T-helper 17 cell (primary cell): ENCODE measurements at places on chromosomes 12 and 14.

DNA sequence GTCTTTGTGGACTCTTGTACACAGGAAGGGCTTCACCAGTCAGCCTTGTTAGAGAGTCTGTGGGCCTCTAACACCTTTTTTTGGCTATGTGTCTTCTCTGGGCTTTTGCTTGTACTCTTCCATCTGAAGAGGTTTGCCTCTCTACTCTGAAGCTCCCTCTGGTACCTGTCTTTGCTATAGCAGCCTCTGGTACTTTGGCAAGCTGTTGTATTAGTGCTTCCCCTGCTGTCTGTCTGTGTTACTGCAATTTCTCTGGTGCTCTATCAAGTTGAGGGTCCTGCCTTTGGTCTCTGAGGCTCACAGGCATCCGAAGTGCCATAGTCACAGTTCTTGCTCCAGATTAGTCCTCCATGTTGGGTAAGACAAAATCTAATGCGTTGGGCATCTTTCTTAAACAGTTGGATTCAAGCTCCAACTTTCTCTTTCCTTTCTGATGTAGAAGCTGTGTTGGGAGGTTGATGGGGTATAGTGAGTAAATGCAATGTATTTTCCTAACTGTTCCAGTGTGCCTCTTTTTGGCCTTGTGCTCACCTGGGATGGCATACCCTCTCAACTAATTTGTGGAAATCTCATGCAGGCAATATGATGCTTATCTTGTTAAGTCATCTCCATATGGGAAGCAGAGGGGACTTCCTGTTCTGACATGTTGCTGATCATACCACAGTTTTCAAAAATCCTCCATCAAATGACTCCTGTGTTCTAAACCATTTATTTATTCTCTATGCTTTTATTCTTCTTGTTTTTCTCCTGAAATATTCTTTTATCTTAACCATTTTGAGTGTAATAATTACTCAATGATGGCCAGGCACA, 88.8 kb downstream of the ATF7IP start:
- H3K27ac ChIP-seq, result peak overlapping the region; percentile 70
- H3K4me3 ChIP-seq, result peak overlapping the region; percentile 63
- no peak for DNase-seq

- H3K36me3 ChIP-seq, result peaks cover 1% of the 10 kb centered on the region
- H3K4me3 ChIP-seq, result no peak overlapping the region
- no peaks in the 10 kb centered on the region for H3K4me1 ChIP-seq
- H3K27ac ChIP-seq, result peak overlapping the region; percentile 54
Measured at GRCh38 chr12:49951411-49952240, 1.1 kb downstream of the AQP2 start.

- no peaks in the 10 kb centered on the region for H3K27me3 ChIP-seq
- no peaks in the 10 kb centered on the region for H3K4me1 ChIP-seq
- no peak for DNase-seq
- H3K27ac ChIP-seq, result no peak overlapping the region
Measured at GRCh38 chr12:58954002-58954401, 33.7 kb upstream of the LRIG3 start.

DNA sequence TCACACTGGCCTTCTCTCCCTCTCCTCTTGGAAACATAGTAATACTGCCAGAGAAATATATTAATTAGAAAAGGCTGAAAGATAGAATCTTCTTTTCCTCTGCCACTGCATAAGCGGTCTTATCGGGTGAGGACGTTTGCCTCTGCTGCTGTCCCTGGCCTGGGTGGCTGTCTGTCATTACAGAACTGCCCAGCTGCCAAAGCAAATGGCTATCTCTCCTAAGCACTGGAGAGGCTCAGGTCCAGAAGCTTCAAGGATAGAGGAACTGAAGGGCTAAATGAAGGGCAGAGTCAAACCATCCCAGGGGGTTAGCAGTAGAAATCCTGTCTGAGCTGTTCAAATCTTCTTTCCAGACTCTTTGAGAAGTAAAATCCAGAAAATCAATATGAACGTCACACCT, 198.6 kb upstream of the CAND1 start:
- H3K27me3 ChIP-seq, result peaks cover 66% of the 10 kb centered on the region
- H3K4me3 ChIP-seq, result peak overlapping the region; percentile 96
- no peak overlapping the region for H3K27ac ChIP-seq
- DNase-seq, result no peak
- peaks cover 2% of the 10 kb centered on the region for H3K36me3 ChIP-seq
- peaks cover 12% of the 10 kb centered on the region for H3K4me1 ChIP-seq

GRCh38 chr14:70753518-70753953, 55.8 kb downstream of the MAP3K9 start:
- no peak overlapping the region for H3K27ac ChIP-seq
- peaks cover 5% of the 10 kb centered on the region for H3K36me3 ChIP-seq
- no peaks in the 10 kb centered on the region for H3K27me3 ChIP-seq
- H3K4me1 ChIP-seq, result no peaks in the 10 kb centered on the region

GRCh38 chr12:79119796-79120195, 255.2 kb downstream of the SYT1 start:
- H3K4me3 ChIP-seq, result no peak overlapping the region
- no peaks in the 10 kb centered on the region for H3K36me3 ChIP-seq
- H3K4me1 ChIP-seq, result no peaks in the 10 kb centered on the region
- H3K27me3 ChIP-seq, result no peaks in the 10 kb centered on the region
- no peak for DNase-seq
- H3K27ac ChIP-seq, result no peak overlapping the region

GRCh38 chr12:3933074-3933818, 60.0 kb upstream of the PARP11 start:
- peaks cover 43% of the 10 kb centered on the region for H3K4me1 ChIP-seq
- peak overlapping the region; percentile 89 for H3K4me3 ChIP-seq
- H3K36me3 ChIP-seq, result peaks cover 5% of the 10 kb centered on the region
- no peaks in the 10 kb centered on the region for H3K27me3 ChIP-seq
- DNase-seq, result no peak

GRCh38 chr14:29674566-29675285, 252.9 kb downstream of the PRKD1 start:
- H3K4me3 ChIP-seq, result no peak overlapping the region
- DNase-seq, result no peak
- no peak overlapping the region for H3K27ac ChIP-seq
- H3K27me3 ChIP-seq, result no peaks in the 10 kb centered on the region
- no peaks in the 10 kb centered on the region for H3K36me3 ChIP-seq
- no peaks in the 10 kb centered on the region for H3K4me1 ChIP-seq

GRCh38 chr12:114406316-114406983, 506 bp upstream of the TBX5 start:
- DNase-seq, result no peak
- peaks cover 11% of the 10 kb centered on the region for H3K36me3 ChIP-seq
- H3K27ac ChIP-seq, result no peak overlapping the region
- peaks cover 10% of the 10 kb centered on the region for H3K4me1 ChIP-seq
- H3K4me3 ChIP-seq, result no peak overlapping the region

- H3K36me3 ChIP-seq, result no peaks in the 10 kb centered on the region
- peak overlapping the region; percentile 44 for H3K27ac ChIP-seq
- no peaks in the 10 kb centered on the region for H3K27me3 ChIP-seq
- peaks cover 13% of the 10 kb centered on the region for H3K4me1 ChIP-seq
- H3K4me3 ChIP-seq, result no peak overlapping the region
Measured at GRCh38 chr12:75721796-75722195, 210.4 kb upstream of the KRR1 start.

GRCh38 chr14:54617467-54617866, 50.5 kb downstream of the SAMD4A start:
- H3K4me3 ChIP-seq, result no peak overlapping the region
- no peak for DNase-seq
- H3K27me3 ChIP-seq, result no peaks in the 10 kb centered on the region
- no peaks in the 10 kb centered on the region for H3K36me3 ChIP-seq
- H3K27ac ChIP-seq, result no peak overlapping the region

DNA sequence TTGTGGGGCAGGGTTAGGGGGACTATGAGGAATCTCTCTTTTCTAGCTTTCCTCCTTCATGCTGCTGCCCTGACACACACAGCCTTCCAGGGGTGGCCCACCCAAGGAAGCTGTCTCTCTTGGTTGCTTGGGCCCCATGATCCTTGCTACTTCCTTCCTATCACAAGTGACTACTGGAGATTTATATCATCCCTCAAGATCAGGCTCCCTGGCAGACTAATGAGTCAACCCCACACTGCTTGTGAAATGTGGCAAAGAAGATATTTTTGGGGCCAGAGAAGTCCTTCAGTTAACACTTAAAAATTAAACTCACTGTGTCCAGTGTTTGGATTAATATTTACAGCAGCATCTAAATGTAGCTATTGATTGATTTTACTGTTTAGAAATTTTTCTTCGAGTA, 1.5 kb downstream of the OR4E1 start:
- DNase-seq, result no peak
- peaks cover 37% of the 10 kb centered on the region for H3K27me3 ChIP-seq
- H3K27ac ChIP-seq, result no peak overlapping the region
- no peak overlapping the region for H3K4me3 ChIP-seq
